ENCODE measurements at places on chromosomes 5 and 9.

DNA sequence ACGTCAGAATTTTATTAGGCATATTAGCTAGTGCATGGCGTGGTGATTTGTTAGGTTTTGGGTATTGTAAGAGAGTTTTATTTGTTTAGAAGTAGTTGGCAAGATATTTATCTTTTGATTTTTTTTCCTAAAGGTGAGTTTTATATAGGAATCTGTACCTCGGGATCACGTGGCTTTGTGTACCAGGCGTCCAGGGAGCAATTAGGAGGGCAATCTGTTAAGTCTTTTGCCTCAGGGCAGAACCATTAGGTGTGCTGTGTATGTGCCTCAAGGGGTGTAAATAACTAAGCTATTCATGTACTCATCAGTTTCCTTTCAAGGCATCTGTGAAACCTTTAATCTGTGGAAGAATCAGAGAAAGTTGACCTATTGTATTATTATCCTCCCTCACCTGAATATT, 39.4 kb downstream of the ZSWIM6 start:
- DNase-seq, result peak; percentile 12

DNA sequence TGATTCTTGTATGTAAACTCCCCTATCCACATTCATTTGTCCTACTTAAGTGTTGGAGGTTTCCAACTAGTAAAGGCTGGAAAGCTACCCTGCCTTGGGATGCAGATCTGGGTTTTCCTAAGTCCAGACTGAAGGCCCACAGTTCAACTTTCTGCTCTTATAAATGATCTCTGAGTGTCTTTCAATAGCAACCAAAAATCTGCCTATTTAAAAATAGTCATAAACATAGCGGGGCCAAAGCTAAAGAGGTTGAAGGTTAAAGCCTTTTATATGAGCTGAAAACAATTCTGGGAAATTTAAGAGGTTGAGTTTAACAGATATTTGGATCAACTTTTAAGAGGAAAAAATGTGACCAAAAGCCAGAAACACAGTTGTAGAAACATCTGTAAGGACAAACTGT, 87.2 kb downstream of the NTRK2 start:
- no peak for DNase-seq

DNA sequence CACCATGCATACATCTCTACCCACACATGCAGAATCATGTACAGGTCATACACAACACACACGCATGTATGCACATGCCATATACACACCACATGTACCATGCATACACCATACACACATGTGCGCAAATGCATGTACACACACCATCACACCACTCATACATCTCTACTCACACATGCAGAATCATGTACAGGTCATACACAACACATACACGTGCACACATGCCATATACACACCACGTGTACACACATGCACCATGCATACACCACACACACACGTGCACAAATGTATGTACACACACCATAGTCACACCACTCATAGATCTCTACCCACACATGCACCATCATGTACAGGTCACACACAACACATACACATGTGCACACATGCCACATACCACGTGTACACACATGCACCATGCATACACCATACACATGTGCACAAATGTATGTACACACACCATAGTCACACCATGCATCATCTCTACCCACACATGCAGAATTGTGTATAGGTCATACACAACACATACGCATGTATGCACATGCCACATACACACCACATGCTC, 14.0 kb downstream of the GRIN1 start:
- no peak for DNase-seq

DNA sequence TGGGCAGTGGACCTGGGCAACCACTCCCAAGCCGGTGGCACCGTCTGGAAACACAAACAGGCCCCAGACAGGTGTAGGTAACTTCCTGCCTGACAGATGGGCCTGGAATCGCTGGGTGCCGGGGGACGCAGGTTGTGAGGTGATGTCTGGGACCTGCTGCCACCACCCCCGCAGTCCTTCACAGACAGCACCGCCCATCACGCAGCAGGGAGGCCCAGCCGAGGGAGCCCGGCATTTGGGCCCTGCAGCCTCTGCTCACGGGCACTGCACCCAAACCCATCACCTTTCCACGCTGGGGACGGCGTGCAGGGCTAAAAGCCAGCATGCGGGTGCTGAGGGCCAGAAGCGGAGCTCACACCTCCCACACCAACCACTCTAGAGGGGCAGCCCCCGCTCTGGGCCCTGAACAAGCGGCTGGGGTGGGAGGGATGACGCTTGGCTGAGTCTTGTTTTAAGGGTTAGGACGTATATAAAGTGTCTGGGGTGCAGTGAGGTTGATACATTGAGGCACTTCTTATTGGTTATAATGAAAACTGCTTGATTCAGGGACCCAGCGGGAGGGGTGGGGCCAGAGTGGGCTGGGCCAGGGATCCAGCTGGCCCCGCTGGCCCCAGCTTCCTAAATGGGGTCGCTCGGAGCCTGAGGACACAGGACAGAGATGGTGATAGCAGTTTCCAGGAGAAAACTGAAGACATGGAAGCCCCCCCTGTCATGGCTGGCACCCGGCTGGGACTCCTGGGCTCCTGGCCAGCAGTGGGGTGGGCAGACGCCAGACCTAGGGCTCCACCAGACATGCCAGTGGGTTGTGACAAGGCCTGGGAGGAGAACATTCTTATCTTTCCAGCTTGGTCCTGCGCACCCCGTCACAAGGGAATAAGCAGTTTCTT, 11.3 kb downstream of the MYMK start:
- no peak for DNase-seq

- peak; percentile 96 for DNase-seq
Observed at GRCh38 chr9:22097707-22098106, 88.6 kb upstream of the CDKN2B start.

DNA sequence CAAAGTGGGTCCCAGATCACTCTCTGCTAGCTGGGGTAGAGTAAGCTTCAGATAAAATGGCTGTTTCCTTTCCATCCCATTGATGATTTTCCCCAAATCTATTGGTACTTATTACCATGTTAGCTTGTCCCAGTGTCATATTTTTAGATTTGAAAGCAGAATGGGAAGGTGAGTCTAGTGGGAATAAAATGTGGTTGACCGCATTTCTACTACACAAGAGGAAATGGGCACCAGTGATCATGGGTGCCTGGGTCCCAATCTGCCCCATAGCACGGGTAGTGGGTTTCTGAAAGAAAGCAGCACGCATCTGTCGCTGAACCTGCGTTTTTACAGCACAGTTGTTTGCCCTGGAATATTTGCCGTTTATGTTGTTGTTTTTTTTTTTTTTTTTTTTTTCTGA, 20.1 kb downstream of the DAPK1 start:
- DNase-seq, result no peak

DNA sequence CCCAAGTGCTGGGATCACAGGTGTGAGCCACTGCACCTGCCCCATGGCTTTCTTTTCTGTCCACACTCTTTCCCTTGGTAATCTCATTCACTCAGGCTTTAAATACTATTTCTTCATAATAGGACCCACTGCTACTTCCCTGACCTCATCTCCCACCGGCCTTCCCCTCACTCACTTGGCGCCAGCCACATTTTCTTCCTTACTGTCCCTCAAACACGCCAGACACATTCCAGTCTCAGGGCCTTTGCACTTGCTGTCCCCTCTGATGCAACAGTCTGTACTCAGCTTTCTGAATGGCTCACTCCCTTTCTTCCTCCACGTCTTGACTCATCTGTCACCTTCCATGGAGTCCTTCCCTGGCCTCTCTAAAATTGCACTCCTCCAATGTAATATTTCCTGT, 111.1 kb upstream of the MVB12B start:
- DNase-seq, result no peak

GRCh38 chr5:95022967-95023695, 261.8 kb downstream of the MCTP1 start:
- DNase-seq, result peak; percentile 5

GRCh38 chr9:15374825-15375224, 47.9 kb upstream of the SNAPC3 start:
- DNase-seq, result no peak

GRCh38 chr9:3955305-3955687, 344.6 kb downstream of the GLIS3 start:
- no peak for DNase-seq

DNA sequence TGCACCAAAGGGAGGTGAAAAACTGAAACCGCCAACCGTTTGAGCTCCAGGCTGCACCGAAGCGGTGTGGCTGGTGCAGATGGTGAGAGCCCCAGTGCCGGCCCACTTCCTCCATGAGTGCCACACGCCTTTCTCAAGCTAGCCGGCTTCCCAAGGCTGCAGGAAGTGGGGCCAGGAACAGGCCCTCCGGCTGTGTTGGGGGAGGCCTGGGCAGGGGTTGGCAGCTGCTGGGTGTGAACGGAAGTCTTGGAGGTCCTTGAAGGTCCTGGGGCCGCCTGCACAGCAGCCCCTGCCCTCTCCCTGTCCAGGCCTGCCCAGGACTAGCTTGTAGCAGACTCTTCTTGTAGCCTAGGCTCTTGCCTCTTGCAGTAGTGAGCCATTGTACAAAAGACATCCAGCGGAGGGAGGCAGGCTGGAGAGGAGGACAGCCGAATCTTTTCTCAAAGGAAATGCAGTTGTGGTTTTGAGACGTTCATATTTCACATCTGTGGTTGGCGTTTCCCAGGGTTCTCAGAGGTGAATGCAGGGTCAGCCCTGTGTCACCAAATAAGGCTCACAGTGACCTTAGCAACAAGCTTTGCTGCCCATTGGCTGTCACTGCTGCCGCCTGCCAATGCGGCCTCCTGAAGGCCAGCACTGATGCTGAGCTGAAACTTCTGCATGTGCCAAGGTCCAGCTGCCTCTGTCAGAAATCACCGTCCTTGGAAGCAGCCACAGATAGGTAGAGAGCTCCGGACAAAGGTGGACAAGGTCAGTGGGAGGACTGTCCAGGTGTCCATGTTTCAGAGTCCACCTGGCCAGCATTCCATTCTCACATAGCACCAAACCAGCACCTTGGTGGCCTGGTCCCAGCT, 23.9 kb downstream of the IRF1 start:
- DNase-seq, result peak; percentile 88

- peak; percentile 59 for DNase-seq
Observed at GRCh38 chr5:175257128-175257846, 186.7 kb downstream of the DRD1 start.

DNA sequence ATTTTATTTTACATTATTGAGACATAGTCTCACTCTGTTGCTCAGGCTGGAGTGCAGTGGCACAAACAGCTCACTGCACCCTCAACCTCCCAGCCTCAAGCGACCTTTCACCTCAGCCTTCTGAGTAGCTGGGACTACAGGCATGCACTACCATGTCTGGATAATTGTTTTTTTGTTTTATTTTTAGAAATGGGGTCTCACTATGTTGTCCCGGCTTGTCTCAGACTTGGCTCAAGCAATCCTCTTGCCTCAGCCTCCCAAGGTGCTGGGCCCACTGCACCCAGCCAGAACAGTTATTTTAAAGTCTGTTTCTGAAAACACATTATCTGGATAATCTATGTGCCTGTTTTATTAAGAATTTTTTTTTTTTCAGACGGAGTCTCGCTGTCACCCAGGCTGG, 62.0 kb downstream of the TEX10 start:
- no peak for DNase-seq

GRCh38 chr9:8783941-8784340, 984.4 kb upstream of the DMAC1 start:
- no peak for DNase-seq

- DNase-seq, result no peak
Observed at GRCh38 chr9:69073103-69073502, 37.6 kb downstream of the FXN start.

DNA sequence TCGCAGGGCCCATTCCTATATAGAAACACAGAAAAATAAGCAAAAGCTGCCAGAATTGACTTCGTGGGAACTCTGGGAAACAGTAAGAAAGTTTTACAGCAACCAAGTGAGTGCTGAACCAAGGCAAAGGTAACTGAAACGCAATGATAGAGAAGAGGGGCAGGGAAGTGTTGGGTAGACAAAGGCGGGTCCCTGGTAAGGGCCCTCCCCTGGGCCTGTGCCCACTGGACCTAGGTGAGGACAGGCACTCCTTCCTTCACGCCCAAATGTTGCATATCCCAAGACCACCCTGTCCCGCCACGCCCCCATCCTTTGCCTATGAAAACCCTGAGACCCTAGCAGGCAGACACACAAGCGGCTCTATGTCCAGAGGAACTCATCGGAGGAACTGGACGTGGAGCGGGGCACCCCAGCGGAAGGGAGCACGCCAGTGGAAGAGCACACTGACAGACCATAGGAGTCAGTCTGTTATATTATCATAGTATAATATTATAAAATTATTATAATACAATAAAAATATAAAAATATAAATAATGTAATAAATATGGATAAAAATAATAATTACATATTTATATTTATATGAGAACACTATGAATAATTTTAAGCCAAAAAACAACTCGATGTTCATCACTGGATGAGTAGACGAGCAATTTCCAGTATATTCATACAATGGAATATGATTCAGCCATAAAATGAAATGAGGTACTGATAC, 27.9 kb downstream of the CDKN2A start:
- no peak for DNase-seq

DNA sequence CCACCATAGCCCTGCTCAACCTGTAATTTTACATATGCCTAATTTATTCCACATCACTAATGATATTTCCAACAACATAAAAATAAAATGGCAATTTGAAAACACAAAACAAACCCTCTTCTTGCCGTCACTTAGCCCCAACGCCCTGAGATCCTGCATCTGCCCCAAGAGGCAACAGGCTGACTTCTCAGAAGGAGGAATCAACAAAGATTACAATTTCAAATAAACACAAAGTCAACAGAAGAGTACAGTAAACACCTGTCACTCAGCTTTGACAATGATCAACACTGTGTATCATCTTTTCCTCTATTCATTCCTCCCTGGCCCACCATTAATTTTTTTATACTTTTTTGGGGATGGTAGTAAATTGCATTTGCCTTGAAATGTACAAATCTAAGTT, 19.8 kb downstream of the EPB41L4B start:
- no peak for DNase-seq

DNA sequence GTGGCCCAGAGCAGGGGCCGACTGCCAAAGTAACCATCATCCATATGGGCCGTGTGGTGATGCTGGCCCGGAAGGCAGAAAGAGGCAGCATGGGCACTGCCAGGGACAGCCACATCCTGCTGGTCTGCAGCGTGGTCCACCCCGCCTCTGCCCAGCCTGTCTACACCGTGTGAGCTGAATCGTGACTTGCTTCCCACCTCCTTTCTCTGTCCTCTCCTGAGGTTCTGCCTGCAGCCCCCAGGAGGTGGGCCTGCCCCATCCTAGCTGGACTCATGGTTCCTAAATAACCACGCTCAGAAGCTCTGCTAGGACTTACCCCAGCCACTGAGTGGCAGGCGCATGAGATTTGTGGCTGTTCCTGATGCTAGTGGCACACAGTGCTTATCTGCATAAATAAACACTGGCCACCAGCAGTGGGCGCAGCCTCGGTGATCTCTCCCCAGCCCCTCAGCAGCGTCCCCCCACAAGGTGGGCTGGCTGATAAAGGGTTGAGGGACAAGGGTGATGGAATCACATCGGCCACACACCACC, 22.6 kb upstream of the SUSD3 start:
- no peak for DNase-seq

DNA sequence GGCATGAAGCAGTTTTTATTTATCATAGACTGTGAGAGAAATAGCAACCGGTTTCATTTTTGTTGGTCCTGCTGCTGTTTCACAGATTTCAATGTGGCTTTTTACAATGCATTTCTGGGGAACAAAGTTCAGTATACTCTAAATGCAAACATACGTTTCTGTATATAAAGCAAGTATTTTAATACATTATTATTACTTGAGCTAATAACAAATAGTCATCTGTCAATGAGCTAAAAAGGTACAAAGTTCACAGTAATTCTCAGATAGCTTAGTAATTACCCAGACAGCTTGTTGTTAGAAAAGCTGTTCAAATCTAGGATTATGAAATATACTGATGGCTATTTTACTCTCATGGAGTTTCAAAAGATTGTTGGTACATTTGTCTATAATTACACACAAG, 50.8 kb downstream of the PBX3 start:
- DNase-seq, result no peak

GRCh38 chr5:119274767-119275130, 81.1 kb upstream of the TNFAIP8 start:
- peak; percentile 86 for DNase-seq

All from M059J (cell line).